Activated CD8-positive, alpha-beta memory T cell treated with anti-CD3 and anti-CD28 coated beads for 1 hour (primary cell): ENCODE measurements at places on chromosomes 4 and X.

GRCh38 chr4:57351731-57352130 is 241.5 kb upstream of the IGFBP7 start:
- no peak for DNase-seq

GRCh38 chr4:145480257-145480656 is 1.4 kb upstream of the SMAD1 start:
- no peak for DNase-seq

DNA sequence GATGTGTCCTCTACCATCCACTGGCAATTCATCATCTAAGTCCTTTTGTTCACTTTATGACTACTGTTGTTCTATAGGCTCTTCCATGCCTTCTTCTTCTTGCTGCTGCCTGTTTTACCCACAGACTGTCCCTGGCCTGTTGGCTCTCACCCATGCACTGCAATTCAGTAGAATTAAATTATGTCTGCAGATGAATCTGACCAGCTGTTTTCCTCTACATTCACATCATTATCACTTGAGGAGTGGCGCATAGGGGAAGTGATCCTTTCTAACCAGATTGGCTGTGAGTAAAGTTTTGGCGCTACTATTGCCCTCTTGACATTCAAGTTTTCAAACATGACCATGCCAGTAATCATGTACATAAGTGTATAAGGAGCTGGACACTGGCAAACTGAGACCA is 91.7 kb downstream of the FRMPD4 start:
- DNase-seq = no peak

DNA sequence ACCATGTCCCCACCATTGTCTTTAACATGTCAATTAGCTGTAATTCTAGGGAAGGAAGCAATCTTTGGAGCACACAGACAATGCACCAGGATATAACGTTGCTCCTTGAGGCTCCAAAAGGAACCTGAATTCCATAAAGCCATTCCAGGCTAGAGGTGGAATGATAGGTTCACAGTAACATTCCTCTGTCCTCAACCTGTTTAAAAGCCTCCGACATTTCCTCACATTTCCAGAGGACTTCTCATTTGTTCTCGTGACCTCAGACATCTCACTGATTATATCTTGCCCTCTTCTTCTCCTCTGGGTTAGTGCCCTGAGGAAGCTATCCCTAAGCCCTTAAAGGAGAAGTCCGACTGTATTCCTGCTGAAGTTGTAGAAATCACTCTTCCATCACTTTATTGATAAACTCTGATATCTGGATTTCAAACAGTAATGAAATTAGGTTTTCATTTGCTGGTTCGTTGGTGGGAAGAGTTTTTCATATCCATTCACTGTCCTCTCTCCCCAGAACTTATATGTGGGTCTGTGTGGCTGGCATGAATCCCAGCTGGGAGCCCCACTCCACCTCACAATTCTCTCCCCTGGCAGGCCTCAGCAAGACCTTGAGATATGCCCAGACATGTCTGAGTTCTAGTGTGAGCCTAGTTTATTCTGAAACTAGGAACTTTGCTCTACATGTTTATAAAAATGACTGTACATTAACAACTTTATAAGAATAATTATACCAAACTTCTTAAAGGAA is 44.2 kb upstream of the PRSS12 start:
- DNase-seq = no peak

GRCh38 chr4:15781427-15782095 is 3.4 kb downstream of the CD38 start:
- DNase-seq = no peak

GRCh38 chrX:55619547-55619946 is 3.7 kb upstream of the FOXR2 start:
- DNase-seq = no peak

GRCh38 chr4:164926301-164926700 is 49.3 kb downstream of the APELA start:
- no peak for DNase-seq

- DNase-seq = no peak
Observed at GRCh38 chr4:100895556-100896197, 377.9 kb upstream of the EMCN start.

DNA sequence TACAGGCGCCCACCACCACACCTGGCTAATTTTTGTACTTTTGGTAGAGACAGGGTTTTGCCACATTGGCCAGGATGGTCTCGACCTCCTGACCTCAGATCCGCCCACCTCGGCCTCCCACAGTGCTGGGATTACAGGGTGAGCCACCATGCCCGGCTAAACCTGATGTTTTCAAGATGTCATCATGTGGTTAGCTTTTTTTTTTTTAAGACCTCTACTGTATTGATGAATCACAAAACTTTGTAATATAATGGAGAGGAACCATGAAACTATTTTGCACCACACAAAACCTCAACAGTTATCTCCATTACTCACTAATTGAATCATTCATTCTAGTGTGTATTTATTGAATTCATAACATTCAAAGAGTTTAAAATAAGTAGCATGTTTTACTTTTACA is 94.7 kb upstream of the NEIL3 start:
- DNase-seq = no peak

GRCh38 chrX:78839711-78840110 is 92.2 kb downstream of the LPAR4 start:
- no peak for DNase-seq

DNA sequence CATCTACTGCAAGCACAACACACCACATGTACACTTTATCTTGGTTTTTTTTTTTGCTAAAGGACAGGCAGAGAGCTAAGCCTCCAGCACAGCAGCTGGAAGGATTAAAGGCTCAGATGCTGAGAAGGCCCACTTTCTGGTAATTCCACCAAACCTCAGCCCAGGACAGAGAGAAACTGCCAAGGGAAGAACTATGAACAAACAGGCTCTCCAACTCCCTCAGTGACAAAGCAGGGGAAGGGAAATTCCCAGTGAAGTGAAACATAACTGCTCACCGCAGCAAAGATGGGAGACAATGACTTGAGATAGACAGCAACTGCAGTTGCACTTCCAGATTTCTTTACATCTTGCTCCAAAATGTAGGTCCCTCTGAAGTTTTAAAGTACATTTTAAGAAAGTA is 4.8 kb downstream of the PROM1 start:
- no peak for DNase-seq

DNA sequence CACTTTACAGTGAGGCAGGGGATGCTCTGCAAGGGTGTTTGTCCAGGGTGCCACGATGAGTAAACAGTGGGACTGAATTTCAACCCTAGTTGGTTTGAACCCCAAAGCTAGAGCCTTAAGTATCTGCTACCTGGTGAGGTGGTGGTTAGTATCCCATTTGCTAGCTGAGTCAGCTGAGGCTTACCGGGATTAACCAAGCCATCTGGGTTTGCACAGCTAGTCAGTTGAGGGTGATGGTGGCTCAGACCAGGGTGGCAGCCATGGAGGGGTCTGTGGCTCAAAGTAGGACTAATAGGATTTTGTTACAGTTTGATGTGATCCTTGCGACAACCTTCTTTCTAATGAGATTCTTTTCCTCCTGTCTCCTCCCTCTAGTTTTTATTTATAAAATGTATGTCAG is 1.9 kb downstream of the EVC start:
- no peak for DNase-seq

- no peak for DNase-seq
Observed at GRCh38 chr4:39976945-39977488, 694 bp downstream of the PDS5A start.

- DNase-seq = no peak
Observed at GRCh38 chr4:25949173-25949748, 35.2 kb downstream of the SMIM20 start.

GRCh38 chr4:15882675-15883086 is 55.9 kb downstream of the FGFBP1 start:
- DNase-seq = peak; percentile 6

DNA sequence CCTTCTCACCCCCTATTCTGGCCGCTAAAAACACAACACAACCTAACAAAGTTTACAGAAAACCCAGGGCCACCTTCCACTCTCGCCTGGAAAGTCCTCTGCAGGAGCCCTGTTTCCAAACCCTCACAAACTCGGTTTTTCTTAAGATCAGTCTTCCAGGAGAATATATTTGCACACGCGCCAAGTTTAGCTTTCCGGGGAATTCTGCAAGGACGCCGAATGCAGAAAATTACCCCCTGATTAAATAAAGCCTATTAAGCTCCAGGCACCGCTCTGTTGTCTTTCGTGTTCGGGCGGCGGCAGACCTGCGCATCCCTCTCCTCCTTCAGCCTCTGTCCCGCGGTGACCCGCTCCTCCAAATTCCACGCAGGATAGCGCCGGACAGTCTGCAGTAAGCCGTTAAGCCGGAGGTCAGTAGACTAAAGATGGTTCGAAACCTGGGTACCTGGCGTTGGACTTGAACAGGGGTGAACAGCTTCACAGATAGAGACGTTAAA is 5.0 kb downstream of the MSX1 start:
- DNase-seq = no peak

DNA sequence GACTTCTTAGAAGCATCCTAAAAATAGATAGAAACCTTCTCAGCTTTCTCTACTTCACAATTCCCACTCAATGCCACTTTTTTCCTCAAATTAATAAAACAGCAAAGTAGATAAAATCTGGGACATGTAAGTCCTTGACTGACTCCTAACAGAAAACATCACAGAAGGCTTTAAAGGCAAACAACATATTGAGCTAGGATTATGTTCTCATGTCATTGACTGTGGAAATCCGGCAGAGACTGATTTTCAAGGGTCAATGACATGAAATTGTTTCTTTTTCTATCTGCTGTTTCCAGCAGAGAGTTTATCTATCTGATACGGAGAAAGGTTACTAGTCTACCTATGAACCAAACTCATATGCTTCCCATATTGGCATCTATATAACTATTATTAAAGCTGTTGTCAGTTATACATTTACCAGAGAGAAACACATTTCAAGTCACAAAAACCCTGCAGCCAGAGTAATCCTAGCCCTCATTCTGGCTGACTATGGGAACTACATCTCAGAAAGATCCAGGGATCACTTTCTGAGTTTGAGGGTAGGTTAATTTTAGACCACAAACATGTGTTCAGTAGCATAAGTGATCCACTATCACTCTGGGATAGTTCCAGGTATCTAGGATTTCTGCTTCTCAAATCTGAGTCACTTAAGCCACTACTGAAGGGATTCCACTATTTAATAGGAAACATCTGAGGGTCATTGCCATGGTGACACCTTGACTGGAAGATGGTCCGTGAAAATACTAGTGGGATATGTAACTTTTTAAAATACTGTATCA is 147.6 kb downstream of the PPP3CA start:
- DNase-seq = no peak

DNA sequence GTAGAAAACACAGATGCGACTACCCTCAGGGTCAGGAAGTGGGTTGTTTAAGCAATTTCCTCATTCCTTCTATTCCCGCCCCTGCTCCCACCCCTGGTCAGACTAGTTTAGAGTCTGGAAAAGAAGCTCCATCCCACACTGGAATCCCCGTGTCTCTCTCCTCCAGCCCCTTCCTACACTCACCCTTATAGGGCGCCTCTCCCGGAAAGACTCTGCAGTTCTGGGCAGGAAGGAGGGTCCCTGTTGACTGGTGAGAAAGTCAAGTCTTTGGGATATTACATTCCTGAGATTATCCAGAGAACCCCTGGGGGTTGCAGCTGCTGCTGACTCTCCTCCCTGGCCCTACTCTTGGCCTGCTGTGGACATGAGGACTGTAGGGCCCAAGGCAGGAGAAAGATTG is 11.9 kb downstream of the STARD8 start:
- no peak for DNase-seq
